ENCODE measurements at places on chromosomes 3 and 15. TPM values are rescaled to one million over a fixed set of nuclear protein-coding genes. Genes with fewer than 3 reads are reported as not detected.

GRCh38 chr15:65939901-65940617 is 70.8 kb downstream of the RAB11A start:
- DNase-seq, result peak; percentile 42

Gene UROC1
- total RNA-seq, result under 0.01 TPM

DNA sequence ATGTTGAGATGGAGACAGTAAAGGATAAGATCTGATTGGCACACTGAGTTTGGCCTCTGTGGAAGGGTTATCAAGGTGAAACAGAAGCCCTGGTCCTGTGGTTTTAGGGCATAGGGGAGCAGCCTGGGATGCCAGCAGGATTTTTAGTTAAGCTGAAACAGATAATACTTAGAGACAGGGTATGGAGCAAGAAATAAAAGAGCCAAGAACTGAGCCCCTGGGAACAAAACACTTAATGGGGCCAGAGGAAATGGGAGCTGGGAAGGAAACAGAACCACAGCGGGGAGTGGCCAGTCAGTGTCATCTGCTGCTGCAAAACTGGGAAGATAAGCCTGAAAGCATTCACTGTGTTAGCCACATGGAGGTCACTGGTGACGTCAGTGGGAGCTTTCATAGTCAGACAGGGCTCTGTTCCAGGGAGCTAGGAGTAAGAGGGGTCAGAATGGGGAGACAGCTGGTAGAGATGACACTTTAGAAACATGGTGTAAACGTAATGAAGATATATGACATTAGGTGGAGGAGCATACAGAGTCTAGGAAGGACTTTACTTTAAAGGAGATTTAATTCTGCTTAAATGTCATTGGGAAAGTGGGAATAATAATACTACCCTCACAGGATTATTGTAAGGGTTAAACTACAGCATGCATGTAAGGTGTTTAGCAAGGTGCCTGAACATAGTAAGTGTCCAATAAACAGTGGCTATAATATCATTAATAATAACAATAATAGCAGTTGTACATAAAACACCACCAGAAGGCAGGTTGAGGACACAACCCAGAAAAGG is 172.7 kb upstream of the CTNNB1 start:
- DNase-seq, result peak; percentile 99

GRCh38 chr3:59510576-59510975 is 460.8 kb upstream of the CFAP20DC start:
- peak; percentile 2 for DNase-seq

DNA sequence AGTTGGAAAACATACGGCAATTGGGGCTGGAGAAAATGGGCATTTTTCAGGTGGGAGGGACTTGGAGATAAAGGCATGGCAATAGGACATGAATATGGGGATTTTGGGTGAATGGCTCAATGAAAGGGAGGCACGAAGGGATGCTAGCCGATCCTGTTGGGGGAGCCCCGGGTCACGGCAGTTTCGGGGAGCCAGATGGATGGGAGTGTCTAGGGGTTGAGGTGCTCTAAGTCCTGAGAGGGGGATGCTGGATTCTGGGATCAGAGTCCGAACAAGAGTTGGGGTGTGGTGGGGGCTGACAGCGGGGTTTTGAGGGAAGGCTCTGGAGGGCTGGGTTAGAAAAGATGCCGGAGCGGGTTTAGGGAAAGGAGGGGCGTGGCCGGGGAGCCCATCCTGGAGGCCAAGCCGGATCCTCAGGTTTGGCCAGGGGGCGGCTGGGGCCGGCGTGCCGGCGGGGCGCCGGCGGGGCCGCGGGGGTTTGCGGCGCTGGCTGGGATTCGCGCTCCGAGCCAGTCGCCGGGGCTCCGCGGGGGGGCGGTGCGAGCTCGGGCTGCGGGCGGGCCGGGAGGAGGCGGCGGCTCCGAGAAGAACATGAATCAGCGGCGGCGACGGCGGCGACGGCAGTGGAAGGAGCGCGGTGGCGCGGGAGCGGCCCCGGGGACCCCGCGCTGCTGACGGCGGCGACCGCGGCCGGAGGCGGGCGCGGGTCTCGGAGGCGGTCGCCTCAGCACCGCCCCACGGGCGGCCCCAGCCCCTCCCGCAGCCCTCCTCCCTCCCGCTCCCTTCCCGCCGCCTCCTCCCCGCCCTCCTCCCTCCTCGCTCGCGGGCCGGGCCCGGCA is at the start of gene TYRO3:
TSS of gene TYRO3 (plus strand) at position 813 of the 839 bp plus-strand sequence. CDS start 46 bp downstream, outside the sequence.
- peak; percentile 53 for DNase-seq

DNA sequence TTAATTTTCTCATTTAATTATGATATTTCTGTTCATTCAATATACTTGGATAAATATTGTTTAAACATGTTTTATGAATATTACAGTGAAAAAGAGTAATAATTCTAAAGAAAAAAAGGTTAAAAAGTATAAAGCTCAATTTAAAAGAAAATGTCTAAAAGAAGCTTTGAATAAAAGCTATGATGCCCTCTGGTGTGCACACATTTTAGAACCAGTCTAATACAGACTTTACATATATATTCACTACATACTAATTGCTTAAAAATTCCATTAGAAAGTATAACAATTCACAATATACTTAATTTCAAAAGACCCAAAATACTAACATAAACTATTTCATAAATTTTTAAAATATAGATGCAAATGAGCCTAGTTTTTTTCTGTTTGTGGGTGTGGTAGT is 909.1 kb upstream of the ROBO1 start:
- no peak for DNase-seq

DNA sequence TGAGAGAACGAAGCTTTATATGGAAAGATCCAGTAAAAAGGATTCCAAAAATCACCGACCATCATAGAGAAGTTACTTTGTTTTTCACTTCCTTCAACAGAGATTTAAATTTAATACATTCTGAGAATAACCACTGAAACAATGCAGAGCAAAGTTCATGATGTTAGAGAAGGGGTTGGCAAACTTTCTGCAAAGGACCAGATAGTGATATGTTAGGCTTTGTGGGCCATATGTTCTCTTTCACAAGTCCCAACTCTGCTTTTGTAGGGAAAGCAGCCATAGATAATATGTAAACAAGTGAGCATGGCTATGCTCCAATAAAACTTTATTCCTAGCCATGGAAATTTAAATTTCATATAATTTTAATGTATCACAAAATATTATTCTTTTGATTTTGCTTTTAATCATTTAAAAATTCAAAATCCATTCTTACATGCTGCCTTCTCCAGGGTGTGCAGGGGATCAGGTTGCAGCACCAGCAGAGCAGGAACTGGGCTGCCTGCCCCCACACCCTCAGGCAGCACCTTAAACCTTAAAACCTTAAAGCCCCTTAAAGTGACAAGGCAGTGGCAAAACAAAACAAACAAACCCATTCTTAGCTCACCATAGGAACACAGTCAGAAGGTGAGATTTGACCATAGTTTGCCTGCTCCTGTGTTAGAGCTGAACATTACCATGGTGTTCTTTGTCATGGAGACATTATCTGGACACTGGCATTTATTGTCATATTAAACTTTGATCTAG is 16.9 kb upstream of the IGSF10 start:
- DNase-seq, result no peak

- peak; percentile 87 for DNase-seq
These were observed 34.4 kb upstream of the GLCE start for GRCh38 chr15:69126054-69126469.

Gene EIF5A2
- total RNA-seq, result 12.2 TPM
